Mucosa of gallbladder (tissue), 1 donor: ENCODE measurements at places on chromosomes 16 and 17. TPM values are rescaled to one million over a fixed set of nuclear protein-coding genes. Genes with fewer than 3 reads are reported as not detected.

Gene PLEKHH3
- total RNA-seq = 36.1 TPM

Gene SLC9A5
- total RNA-seq = 3.2 TPM

Gene MXRA7
- 217 TPM for total RNA-seq

GRCh38 chr17:79433379-79433778 lies 177.5 kb downstream of the RBFOX3 start:
- no peak for DNase-seq

DNA sequence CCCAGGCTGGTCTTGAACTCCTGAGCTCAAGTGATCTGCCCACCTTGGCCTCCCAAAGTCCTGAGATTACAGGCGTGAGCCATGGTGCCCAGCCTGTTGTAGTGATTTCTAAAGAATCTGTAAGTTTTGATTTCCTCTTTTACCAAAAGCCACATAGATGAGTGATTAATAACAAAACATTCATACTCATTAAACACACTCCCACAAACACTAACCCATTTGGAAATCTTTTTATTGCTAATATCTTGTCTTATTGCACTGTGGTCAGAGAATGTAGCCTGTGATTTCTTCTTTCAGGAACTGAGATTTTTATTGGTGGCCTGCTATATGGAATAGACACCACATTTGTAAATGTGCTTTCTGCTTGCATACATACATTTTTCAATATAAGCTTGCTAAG lies 31.6 kb downstream of the MYH10 start:
- DNase-seq = no peak

DNA sequence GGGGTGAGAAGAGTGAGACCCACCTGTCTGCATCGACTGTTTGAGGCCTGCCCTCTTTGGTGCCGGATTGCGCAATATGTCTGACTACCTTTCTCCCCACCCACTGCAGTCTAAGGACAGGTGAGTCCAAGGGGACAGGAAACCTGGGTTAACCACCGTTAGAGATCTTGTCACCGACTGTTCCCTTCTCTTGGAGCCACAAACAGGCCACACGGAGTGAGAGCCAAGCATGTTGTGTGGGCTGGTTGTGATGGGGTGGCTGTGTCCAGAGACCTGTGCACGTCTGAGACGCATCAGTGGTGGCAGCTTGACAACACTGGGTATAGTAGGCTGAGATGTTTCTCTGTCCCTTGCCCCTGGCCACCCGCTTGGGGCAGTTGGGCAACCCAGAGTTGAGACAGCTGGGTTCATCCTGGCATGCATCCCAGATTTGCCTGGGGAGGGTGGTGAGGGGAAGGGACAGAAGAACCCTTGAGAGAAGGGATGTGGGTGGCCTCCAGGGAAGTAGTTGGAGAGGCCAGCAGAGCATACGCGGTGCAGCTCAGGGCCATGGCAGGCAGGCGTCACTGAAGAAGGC lies 21.4 kb downstream of the MPRIP start:
- no peak for DNase-seq

GRCh38 chr17:80024206-80024972 lies 11.3 kb downstream of the TBC1D16 start:
- DNase-seq = no peak

DNA sequence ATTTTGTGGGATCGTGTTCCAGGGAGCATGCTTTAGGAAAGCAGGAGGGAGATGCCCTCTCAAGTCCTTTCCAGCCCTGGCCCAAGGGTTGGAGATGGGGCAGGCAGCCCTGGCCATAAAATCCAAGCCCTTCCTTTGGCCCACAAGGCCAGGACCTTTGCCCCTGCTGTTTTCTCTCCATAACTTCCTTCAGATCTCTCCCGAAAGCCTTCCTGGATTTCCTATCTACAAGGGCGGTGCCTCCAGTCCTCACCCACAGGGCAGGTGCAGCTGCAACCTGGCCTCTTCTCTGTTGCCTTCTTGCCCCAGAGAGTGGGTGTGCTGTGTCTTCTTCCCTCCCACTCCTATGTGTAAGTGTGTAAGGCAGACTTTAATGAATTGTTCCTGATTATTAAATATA lies 8.5 kb upstream of the PDP2 start:
- no peak for DNase-seq

DNA sequence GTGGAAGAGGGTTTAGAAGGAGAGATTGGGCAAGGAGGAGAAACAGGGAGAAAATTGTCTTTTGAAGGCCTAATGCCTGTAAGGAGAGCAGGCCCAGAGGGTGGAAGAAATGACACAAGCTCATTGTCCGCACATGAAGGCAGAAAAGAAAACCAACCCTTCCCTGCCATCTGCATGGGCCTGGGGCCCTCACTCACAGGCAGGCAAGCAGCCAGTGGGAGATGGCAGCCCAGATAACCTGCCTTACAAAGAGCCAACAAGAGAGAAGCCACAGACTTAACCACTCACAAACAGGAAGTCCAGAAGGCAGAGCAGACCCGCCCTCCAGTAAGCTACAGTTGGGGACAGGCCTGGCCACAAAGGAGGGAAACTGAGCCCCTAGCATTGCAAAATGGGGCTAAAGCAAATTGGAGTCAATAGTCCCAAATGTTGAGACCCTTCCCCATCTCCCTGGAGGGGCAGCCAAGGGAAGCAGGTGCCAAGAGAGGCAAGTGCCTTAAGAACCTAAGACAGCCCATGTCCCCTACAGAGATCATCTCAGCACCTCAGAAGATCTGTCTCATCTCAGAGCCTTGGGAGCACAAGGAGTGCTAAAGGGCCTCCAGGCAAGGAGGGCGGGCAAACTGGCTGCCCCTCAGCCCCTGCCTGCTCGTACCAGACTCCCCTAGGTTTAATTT lies 7.3 kb upstream of the TSPOAP1 start:
- no peak for DNase-seq

DNA sequence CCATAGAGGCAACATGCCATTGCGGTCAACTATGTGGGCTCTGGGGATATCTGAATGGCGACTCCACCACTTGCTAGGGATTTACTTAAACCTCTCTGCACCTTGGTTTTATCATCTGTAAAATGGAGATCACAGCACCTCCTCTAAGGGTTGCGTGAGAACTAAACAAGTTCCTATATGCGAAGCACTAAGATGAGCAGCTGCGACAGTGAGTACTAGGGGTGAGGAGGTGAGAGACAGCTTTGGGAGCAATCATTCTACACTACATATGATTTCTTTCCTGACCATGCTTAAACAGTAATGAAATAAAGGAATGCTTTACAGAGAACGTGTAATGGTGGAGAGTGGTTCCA lies 61.4 kb downstream of the CREBBP start:
- no peak for DNase-seq

DNA sequence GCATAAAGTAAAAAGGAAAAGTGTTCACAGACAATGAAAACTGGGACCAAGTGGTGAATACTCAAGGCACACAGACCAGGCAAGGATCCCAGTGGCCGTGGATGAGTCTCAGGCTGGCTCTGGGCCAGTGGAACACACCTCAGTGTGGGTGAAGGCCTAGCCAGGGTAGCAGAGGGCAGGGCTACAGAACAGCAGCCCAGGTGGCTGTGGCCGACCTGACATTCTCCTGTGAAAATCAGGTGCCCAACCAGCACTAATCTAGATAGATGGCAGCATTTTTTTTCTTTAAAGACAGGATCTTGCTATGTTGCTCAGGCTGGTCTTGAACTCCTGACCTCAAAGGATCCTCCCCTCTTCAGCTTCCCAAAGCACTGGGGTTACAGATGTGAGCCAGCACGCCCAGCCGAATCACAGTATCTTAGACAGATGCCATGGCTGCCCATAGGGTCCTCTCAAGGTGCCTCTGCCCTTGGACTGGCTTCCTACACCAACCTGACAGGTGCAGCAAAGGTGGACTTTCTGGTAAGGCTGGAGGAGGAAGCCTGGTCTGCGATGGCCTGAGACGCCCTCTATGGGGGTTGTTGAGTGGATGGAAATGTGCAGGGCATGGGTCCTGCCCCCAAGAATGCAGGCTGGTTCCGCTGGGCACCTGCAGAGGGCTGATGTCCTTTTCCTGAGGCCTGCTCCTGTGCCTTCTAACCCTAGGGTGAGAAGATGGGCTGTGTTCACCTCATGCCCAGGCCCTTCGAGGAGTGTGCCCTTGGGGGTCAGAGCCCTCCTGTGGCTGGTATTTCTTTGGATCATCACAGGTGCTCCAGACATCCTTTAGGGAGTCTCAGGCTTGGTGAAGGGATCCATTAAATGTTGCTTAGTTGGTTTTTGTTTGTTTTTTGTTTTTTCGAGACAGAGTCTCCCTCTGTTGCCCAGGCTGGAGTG lies 3.8 kb upstream of the P4HB start:
- DNase-seq = no peak
